ENCODE measurements at places on chromosomes 1 and 21. TPM values are rescaled to one million over a fixed set of nuclear protein-coding genes. Genes with fewer than 3 reads are reported as not detected.
A peak's percentile ranks its signal among the peaks of the same experiment; 100 is the strongest.

SPATA17 gene
- total RNA-seq: 10.1 TPM

S100A7A gene
- total RNA-seq: not detected

SLC2A1 gene
- total RNA-seq: 143 TPM

FCMR gene
- 10.5 TPM for total RNA-seq

RBM11 gene
- total RNA-seq: 2.8 TPM

IL19 gene
- total RNA-seq: not detected

C1QB gene
- total RNA-seq: 39.6 TPM

HTR6 gene
- not detected for total RNA-seq

- H3K4me3 ChIP-seq: no peak overlapping the region
- DNase-seq: no peak
- H3K27me3 ChIP-seq: no peaks in the 10 kb centered on the region
- no peaks in the 10 kb centered on the region for H3K4me1 ChIP-seq
- no peaks in the 10 kb centered on the region for H3K36me3 ChIP-seq
Measured at GRCh38 chr1:14983277-14983676, 170.3 kb upstream of the TMEM51 start.

- no peak overlapping the region for H3K27ac ChIP-seq
- DNase-seq: no peak
- H3K27me3 ChIP-seq: peaks cover 7% of the 10 kb centered on the region
- no peaks in the 10 kb centered on the region for H3K4me1 ChIP-seq
- H3K4me3 ChIP-seq: no peak overlapping the region
Measured at GRCh38 chr1:36588972-36589371, 106.3 kb upstream of the CSF3R start.

GRCh38 chr1:113747376-113747775 is 11.9 kb downstream of the PHTF1 start:
- no peak for DNase-seq
- no peaks in the 10 kb centered on the region for H3K4me1 ChIP-seq
- H3K36me3 ChIP-seq: no peaks in the 10 kb centered on the region
- H3K27ac ChIP-seq: no peak overlapping the region

GRCh38 chr1:67144696-67145095 is 9.9 kb upstream of the C1orf141 start:
- no peak overlapping the region for H3K4me3 ChIP-seq
- no peak overlapping the region for H3K27ac ChIP-seq
- H3K4me1 ChIP-seq: no peaks in the 10 kb centered on the region
- H3K36me3 ChIP-seq: no peaks in the 10 kb centered on the region

GRCh38 chr21:36097427-36098181 is 27.8 kb downstream of the CBR1 start:
- H3K4me3 ChIP-seq: no peak overlapping the region
- H3K4me1 ChIP-seq: no peaks in the 10 kb centered on the region
- H3K27me3 ChIP-seq: peaks cover 2% of the 10 kb centered on the region

DNA sequence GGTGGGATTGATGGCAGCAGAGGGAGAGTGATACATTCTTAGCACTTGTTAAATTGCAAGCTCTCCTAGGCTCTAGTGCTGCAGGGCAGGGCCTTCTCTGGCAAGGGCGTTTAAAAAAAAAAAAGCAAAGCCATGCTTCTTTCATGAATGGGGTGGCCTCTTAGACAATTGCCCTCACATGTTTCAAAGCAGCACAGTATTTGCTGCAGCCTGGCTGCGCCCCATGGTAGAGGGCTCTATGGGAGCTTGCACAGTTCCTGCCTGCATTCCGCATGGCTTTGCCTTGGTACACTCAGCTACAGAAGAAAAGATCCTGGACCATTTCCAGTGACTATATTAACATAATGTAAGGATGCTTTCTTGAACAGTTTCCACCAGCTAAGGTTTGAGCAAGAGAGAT is 267.2 kb downstream of the ZNF648 start:
- no peaks in the 10 kb centered on the region for H3K27me3 ChIP-seq
- H3K27ac ChIP-seq: no peak overlapping the region
- H3K4me1 ChIP-seq: no peaks in the 10 kb centered on the region
- DNase-seq: peak; percentile 18

DNA sequence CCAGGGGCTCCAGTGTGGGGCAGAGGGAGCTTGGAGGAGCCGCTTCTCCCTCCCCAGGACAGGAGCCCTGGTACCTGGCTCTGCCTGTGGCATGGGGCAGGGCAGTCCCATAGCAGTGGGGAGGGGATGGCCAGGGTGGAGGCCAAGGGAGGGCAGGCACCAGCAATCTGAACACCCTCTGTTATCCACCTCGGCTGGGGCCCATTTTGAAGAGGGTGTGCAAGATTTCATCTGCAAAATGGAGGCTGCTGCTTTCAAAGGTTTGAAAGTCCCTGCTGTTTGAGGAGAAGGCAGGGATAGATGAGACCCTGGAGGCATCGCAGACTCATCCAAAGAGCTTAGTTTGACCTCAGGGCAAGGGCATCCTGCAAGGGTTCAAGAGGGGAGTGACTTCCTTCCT is 15.2 kb upstream of the TMPRSS2 start:
- no peaks in the 10 kb centered on the region for H3K36me3 ChIP-seq
- no peak overlapping the region for H3K4me3 ChIP-seq
- no peaks in the 10 kb centered on the region for H3K27me3 ChIP-seq
- DNase-seq: no peak
- no peak overlapping the region for H3K27ac ChIP-seq

- DNase-seq: peak; percentile 42
- H3K27ac ChIP-seq: no peak overlapping the region
- no peaks in the 10 kb centered on the region for H3K27me3 ChIP-seq
- H3K4me3 ChIP-seq: no peak overlapping the region
- no peaks in the 10 kb centered on the region for H3K4me1 ChIP-seq
Measured at GRCh38 chr1:233238884-233239431, 56.6 kb downstream of the PCNX2 start.

- no peak overlapping the region for H3K27ac ChIP-seq
- H3K27me3 ChIP-seq: no peaks in the 10 kb centered on the region
- H3K4me3 ChIP-seq: no peak overlapping the region
Measured at GRCh38 chr1:110927484-110928075, 36.1 kb downstream of the LRIF1 start.

DNA sequence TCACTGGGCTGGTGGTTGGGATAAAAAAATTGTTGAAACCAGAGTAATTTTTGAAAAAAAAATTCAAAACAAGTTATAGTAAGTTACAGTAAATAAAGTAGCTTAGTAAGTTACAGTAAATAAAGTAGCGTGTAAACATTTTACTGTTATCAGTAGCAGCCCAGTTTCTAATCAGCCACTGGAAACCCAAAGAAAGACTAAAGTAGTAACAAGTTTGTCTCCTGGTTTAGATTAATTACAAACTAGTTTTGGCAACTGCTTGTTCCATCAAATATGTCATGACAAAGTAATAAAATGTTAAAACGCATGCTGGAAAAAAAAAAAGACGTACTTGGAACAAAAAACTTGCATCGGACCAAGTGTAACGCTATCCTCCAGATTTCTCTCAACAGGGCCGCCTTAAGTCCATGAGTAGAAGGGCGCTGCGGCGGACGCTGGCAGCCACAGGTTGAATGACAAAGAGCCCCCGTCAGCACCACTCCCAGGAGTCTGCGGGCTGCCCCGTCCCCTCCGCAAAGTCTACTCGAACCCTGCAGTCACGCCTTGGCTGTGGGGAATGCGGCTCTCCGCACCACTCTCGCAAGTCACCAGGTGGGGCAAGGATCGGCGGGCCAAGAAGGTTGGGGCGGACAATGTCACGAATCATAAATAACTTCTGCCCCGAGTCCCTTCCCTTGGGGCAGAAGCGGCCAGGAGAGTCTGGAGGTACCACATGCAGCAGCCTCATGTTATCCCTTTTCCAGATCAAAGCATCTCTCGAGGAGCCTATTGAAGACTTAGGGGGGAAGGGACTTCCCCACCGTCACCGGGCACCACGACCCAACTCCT is 837 bp downstream of the SLC16A1 start:
- H3K4me3 ChIP-seq: peak overlapping the region; percentile 79
- H3K36me3 ChIP-seq: no peaks in the 10 kb centered on the region
- peak overlapping the region; percentile 94 for H3K27ac ChIP-seq
- H3K4me1 ChIP-seq: peaks cover 23% of the 10 kb centered on the region
- no peaks in the 10 kb centered on the region for H3K27me3 ChIP-seq

GRCh38 chr1:171869097-171869496 is 27.8 kb downstream of the DNM3 start:
- no peak overlapping the region for H3K27ac ChIP-seq
- no peaks in the 10 kb centered on the region for H3K36me3 ChIP-seq
- H3K4me1 ChIP-seq: no peaks in the 10 kb centered on the region
- H3K4me3 ChIP-seq: no peak overlapping the region

DNA sequence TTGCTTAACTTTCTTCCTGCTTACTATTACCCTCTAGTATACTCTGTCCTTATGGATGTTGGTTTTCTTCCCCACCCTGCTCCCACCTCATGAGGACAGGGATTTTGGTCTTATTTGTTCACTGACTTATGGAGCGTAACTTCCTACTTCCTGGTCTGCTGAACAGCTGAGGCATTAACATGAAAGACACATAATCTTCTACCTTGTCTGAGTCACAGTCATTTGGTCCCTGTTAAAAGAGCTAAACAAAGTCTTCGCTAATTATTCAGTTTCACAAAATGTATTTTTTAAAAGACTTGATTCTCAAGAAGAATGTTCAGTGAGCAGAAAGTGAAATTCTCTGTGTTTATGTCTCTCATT is 18.5 kb downstream of the RNASEL start:
- H3K4me3 ChIP-seq: no peak overlapping the region
- H3K36me3 ChIP-seq: peaks cover 11% of the 10 kb centered on the region
- H3K27ac ChIP-seq: no peak overlapping the region
- no peaks in the 10 kb centered on the region for H3K4me1 ChIP-seq

- H3K36me3 ChIP-seq: no peaks in the 10 kb centered on the region
- no peaks in the 10 kb centered on the region for H3K27me3 ChIP-seq
- no peak overlapping the region for H3K27ac ChIP-seq
- no peaks in the 10 kb centered on the region for H3K4me1 ChIP-seq
- no peak overlapping the region for H3K4me3 ChIP-seq
- DNase-seq: no peak
Measured at GRCh38 chr1:156823210-156823790, 6.7 kb upstream of the SH2D2A start.
